ENCODE measurements at places on chromosomes 2 and 18.

GRCh38 chr2:143489145-143489544 lies 359.9 kb downstream of the ARHGAP15 start:
- peak; percentile 21 for DNase-seq

GRCh38 chr2:227817850-227818674 lies 4.4 kb downstream of the CCL20 start:
- peak; percentile 85 for DNase-seq

DNA sequence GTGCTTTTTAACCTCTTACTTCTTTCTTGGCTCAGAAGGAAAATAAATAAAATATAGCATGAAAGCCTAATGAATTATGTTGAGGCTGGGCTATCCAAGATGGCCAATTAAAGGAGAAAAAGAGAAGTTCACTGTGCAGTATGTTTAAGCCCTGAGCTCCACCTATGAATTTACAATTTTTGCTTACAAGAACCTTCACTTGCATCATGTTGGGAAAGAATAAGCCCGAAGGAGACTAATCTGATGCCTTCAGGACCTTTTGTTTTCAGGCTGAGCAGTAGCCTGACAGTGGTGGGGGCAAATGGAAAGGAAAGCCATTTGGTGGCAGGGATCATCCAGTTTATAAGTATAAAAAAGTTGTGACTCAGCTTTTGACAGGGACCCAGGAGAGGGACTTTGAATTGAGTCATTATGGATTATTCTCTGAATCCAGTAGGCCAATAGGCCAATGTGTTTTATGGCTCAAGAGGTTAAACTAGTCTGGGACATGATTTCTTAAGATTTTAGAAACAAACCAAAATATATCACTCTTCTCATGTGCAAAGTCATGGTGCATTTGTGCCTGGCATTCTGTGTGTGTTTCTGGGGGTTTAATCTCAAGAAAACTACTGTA lies 56.9 kb downstream of the E2F6 start:
- no peak for DNase-seq

- peak; percentile 73 for DNase-seq
Measured at GRCh38 chr2:64698668-64699444, 45.1 kb upstream of the SERTAD2 start.

- DNase-seq: peak; percentile 76
Measured at GRCh38 chr2:100742277-100743254, 77.4 kb upstream of the NPAS2 start.

- DNase-seq: no peak
Measured at GRCh38 chr2:11314487-11314886, 29.9 kb downstream of the ROCK2 start.

DNA sequence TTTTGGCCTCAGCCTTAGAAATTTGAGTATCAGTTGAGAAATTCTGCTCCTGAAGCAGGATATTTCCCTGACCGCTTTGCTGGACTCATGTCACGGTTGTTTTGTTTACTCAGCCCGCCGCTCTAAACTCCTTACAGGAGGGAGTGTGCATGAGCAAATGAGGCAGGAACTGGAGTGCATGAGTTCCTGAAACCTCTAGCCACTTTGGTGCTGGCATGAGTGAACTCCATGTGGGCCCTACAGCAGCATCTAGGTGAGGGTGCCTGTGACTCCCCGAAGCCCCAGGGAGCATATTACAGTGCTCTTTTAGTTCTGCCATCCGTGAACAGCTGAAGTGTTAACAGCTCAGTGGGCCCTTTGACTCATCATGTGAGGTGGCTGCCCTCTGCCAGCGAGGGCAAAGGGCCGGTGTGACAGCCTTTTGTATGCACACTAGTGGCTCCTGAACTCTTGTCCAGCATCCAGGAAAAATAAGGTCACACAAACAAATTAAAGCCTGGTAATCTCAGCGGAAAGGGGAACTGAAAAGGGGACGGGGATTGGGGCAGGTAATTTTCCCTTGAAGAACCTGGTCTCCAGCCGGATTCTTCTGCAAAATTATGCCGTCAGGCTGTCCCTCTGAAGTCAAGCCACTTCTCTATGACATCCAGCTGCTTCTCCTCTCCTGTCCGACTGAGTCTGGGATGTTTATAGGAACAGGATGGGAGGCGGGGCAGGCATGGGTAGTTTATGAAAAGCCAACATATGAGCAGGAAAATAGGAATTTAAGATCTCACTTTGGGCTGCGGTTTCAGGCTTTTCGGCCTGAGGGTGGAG lies 1668.7 kb downstream of the SUCLG1 start:
- DNase-seq: no peak

GRCh38 chr2:201806442-201807170 lies at the start of gene CDK15:
TSS of gene CDK15 (plus strand) at chr2:201806537. CDS start at chr2:201806665, 128 bp downstream.
- DNase-seq: peak; percentile 25

- no peak for DNase-seq
Measured at GRCh38 chr2:180367815-180368214, 360.7 kb upstream of the CWC22 start.

DNA sequence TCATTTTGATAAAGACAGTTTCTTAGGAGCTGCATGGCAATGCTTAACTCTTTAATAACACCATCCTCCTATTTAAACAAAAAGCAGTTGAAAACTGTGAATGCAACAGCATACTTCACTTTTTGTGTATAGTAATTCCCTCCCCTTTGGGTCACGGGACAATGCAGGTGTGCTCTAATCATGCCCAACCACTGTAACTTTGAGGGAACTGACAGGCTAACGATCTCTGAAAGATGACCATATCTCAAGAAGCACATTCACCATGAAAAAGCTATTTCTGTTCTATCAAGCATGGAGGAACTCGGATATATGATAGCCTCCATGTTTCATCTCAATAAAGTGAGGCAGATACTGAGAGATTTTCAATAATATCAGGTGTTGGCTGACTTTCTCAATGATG lies 81.1 kb upstream of the CD226 start:
- no peak for DNase-seq

DNA sequence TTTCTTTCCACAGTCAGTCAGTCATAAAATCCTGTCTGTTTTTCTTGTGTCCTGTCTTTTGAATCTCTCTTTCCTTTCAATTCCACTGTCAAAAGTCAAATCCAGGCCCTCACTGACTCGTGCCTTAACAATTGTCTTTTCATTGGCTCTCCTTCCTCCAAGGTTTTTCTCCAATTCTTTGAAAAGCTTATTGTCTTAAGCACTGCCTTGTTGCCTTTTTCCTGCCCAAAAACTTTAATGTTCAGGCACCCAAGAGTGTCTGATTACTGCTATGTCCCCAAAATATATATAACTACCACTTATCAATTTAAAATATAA lies 13.9 kb upstream of the SULT1C4 start:
- DNase-seq: no peak

GRCh38 chr2:29920130-29920577 lies 1.2 kb downstream of the ALK start:
- DNase-seq: peak; percentile 64

DNA sequence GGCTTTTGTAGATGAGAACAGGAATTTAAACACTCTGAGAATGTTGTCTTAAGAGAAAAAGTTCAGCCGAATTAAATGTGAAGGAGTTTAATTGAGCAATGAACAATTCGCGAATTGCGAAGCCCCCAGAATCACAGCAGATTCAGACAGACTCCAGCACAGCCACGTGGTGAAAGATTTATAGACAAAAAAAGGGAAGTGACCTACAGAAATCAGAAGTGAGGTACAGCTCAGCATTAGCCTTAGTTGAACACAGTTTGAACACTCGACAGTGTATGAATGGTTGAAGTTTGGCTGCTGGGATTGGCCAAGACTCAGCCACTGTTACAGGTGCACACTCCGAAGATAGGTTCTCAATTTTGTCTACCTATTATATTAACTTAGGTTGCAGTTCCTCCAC lies 264.0 kb upstream of the CHST9 start:
- no peak for DNase-seq

- DNase-seq: peak; percentile 76
Measured at GRCh38 chr2:238513346-238513745, 86.6 kb downstream of the ASB1 start.

DNA sequence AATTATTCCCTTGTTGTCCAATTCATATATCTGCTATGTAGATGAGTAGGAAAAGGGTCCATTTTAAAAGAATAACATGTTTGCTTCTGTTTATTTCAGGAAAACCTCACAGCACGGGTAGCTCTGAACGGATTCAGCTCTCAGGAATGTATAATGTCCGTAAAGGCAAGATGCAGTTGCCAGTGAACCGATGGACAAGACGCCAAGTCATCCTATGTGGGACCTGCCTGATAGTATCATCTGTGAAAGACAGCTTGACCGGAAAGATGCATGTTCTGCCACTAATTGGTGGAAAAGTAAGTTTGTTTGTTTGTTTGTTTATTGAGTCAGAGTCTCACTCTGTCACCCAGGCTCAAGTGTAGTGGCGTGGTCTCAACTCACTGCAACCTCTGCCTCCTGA lies 114.6 kb downstream of the PHLPP1 start:
- DNase-seq: peak; percentile 13

DNA sequence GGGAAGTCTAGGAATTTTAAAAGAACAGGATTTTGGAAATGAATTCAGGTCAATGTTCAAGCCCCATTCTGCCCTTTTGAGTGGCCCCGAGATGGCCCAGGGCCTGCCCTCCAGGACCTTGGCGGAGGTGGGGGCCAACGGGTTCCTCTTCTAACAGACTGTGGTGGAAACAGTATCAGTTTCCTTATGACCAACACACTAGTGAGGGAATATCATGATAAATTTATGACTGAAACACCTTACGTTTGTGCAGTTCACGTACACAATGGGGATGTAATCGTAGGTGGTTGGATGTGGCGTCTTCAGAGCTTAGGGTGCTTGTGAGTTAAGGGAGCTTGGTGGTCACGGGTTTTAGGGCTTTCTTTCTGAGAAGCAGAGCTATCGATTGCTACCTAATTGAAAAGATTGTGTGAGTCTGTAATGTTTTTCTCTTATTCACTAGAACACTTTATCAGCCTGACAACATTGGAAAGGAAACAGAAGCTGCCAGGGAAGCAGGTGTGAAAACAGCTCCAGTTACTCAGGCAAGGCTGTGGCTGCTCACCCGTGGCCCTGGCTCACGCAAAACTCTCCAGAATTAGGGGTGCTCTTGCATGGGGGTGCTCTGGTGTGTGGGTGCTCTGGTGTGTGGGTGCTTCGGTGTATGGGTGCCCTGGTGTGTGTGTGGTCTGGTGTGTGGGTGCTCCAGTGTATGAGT lies 165.3 kb downstream of the SNTG2 start:
- DNase-seq: no peak

DNA sequence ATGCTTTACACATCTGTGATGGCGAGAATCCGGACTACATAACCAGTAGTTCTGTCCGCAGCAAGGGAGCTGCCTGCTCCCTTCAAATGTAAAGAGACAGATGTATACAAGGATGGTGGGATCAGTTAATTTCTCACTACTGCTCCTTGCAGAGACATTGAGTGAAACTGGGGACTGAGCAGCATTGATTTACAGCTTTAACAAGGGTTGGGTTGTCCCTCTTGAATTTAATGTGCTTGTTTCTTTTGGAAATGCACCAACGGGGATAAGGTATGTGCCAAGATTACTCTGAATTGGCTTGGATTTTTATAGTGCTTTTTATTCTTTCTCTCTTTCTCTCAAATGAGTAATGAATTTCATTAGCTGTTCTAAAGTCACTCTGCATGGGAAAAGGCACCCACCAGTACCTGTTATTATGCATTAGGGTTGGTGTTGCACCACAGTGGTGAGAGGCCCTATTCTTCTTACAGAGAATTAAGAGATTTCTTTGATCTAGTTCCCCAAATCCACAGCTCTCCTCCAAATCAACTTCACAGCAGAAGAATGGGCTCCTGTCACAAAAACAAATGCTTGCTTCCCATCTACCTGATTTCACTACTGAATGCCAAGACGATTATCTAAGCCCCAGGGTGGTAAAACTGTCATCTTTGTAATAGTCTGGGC lies 107.6 kb downstream of the DOCK10 start:
- no peak for DNase-seq

DNA sequence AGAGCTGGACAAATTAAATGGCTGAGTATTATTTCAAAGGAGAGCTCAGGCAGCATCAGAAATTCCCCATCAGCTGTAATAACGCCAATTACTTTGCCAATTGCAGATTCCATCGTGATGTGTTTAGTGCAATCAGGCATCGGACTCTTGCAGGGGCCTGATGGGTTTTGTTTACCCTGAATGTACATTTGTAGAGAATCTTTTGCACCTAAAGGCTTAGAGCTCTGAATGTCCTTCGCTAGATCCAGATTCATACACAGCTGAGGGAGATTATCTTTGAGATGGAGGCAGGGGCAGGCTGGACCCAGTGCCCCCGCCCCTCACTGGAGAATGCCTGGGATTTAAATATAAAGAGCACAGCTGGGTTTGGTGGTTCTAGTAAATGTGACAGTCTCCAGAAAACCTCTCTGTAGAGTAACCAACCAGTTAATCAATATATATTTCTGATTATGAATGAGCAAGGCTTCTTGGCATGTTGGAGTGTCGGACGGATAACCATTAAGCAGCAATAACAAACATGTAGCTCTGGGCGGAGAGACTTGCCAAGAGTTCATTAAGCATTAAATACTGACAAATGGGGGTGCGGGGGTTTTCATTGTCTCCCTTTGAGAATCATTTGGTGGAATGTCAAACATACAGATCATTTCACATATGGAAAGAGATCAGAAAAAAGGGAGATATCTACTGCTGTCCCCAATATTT lies 200.9 kb downstream of the SETBP1 start:
- no peak for DNase-seq

DNA sequence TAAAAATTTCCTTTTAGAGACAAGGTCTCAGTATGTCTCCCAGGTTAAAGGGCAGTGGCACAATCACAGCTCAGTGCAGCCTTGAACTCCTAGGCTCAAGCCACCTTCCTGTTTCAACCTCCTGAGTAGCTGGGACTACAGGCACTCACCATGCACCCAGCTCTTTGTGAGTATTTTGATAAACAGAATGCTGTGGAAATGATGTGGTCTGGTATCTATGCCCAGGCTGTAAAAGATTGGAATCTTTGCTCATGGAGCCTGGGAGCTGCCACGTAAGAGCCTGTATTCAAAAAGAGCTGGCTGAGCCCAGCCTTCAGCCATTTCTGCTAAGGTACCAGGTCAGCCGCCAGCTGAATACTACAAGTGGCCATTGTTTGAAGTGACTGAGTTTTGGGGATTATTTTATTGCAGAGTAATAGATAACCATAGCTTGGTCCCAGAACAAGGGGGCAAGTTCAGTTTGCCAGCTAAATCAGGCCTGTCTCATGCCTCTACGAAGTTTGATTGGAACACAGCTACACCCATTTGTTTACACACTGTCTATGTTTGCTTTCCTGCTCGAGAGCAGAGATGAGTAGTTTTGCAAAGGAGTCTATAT lies 21.3 kb upstream of the ARL5A start:
- DNase-seq: no peak

DNA sequence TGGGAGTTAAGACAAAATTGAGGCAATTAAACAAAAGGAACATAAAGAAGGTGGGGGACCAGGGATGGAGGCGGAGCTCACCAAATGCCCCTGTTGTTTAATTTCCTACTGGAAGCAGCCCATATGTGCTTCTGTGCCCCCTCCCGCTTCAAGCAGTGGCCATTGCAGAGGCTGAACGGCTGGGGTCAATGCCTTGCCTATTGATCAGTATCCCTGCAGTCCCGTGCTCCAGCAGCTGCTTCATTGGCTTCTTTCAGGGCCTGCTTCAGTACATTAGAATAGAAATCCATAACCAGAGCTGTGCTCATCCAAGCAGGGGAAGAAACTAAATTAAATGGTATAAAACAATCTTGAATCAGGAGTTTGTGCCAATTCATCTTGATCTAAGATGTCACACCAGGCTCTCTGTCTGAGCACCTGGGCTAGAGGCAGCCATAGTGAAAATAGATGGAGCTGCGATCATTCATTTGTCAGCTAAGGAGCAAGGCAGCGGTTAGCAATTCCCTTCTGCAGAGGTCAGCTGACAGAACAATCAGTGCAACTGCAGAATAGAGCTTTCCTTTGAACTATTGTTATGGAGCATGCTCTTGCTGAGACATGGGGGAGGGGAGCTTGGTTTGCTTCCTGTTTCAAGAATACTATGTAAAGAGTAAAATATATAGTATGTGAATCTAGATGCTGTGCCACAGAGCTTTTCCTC lies 222.4 kb downstream of the WDR7 start:
- no peak for DNase-seq
